Activated naive CD4-positive, alpha-beta T cell treated with anti-CD3 and anti-CD28 coated beads for 36 hours (primary cell): ENCODE measurements at places on chromosomes 7 and 10.

- DNase-seq: no peak
These were observed 30.7 kb downstream of the HTRA1 start for GRCh38 chr10:122492006-122492405.

DNA sequence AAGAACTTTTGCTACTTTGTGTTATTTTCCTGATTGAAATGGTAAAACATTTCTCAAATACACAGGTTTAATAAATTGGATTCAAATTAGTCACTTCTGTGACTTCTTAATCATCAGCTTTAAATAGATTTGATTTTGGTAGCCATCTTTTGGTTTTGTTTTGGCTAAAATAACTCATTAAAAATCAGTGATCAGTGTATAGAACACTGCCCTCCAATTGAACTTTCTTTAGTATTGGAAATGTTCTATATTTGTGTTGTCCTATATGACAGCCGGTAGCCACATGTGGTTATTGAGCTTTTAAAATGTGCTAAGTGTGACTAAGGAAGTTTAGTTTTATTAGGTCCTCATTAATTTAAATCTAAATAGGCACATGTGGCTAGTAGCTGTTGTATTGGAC is 50.4 kb downstream of the GLCCI1 start:
- DNase-seq: no peak

DNA sequence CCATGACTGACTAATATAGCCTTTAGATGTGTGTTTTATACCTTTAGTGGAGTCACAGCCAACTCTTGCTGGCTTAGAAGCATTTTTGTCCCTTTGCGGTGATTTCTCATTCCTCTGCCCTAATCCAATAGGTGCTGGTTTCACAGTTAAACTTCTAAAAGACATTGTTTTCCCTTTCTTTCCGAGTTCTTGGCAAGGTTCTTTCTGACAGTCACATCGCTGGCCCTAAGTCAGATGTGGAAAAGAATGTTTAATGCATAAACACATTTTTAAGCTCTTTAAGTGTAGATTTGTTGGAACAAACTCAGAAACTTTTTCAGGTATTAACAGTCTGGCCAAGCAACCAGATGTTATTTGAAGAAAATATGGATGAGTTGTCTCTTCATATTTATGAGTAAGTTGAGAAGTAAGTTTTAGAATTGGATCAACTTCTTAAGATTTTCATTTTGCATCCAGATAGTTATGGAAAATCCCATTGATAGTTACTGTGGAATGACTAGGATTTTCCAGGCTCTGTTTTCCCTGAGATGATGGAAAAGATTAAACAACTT is 4.1 kb downstream of the EPDR1 start:
- no peak for DNase-seq

DNA sequence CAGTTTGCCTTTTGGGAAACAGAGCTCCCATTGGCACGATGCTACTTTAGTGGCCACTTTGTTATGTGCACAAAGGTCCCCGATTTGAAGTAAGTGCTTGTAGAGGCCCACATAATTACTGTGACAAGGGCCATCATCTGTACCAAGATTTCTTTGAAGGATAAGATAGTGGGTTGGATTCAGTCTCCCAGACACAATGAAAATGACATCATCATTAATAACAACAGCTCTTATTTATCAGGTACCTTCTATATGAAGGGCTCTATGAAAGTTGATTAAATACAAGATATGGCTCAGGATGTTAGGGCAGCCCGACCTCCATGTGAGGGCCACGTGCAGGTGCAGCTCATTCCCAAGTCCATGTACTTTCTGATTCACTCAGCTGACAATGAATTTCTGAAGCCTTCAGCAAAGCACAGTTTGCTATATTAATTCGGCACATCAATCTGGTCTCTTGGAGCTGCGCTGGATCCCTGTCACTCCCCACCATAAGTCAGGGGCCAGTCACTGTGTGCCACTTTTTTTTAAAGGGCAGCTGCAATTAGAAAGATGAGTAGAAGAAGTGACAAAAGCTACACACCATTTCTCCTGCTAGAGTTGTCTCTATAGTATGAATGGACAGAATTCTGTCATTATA is 140.3 kb downstream of the ABCA13 start:
- no peak for DNase-seq

- DNase-seq: no peak
These were observed 538.5 kb upstream of the FOXK1 start for GRCh38 chr7:4143511-4144171.

DNA sequence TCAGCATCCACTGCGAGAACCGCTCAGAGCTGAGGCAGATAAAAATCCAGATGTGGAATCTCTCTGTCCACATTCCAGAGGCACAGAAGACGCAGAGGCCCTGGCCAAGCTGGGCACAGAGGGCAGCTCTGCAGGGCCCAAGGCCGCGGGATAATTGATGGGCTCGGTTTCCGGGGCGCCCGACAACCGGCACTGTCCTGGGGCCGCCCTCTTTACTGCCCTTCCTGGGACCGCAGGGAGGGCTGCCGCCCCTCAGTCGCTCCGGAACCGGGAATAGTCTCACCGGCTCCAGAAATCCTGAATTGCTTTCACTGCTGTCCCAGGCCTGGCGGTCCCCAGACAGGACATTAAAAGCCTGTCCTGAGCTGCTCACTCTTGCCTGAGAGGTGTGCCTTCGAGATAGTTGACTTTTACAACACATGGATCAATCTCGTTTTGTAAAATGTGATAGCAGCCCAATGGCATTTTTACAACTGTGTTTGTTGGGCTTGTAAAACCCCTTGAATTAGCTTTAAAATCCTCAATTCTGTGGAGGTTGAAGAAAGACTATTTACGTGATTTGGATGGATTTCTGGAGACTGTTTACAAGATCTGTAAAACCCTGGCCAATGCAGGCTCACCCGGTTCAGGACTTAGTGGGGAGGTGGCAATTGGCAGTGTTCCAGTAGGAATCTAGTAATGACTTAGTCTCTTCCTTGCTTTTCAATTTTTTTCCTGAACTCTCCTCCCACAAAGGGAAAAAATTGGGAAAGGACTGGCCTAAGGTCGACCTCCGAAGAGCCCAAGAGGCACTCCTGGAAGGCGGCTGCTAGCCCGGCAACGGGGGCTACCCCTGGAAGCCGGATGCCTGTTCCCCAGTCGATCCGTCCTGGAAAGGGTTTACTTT is 1.4 kb upstream of the HOXA6 start:
- DNase-seq: no peak

DNA sequence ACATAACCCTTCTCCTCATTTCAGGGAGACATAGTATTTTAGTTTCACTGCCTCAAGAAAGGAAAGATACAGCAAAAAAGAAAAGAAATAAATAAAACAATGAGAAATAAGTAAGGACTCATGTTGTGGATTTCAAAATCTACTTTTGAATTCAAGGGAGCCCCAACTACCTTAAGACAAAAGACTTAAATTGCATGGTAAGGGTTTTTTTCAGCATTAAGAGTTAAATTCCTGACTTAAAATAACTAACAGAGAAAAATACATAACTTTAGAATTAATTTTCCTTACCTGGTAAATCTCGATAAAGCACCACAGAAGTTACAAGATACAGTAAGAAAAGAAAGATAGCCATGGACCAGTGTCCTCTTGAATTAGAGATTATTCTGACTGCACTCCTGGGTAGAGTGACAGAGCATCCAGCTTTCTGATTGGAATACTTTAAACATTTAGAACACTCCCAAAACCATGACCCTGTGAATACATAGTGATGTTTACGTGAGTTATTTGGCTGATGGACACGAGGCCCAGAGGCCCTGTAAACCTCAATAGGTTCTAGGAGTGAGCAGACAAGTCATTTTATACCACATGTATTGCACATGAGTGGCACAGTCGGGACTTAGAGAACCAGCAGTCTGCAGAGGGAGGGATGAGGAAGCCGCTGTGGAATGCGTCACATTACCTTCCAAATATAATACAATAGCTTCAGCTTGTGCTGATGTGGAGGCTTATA is 292.5 kb upstream of the SEMA3C start:
- no peak for DNase-seq

DNA sequence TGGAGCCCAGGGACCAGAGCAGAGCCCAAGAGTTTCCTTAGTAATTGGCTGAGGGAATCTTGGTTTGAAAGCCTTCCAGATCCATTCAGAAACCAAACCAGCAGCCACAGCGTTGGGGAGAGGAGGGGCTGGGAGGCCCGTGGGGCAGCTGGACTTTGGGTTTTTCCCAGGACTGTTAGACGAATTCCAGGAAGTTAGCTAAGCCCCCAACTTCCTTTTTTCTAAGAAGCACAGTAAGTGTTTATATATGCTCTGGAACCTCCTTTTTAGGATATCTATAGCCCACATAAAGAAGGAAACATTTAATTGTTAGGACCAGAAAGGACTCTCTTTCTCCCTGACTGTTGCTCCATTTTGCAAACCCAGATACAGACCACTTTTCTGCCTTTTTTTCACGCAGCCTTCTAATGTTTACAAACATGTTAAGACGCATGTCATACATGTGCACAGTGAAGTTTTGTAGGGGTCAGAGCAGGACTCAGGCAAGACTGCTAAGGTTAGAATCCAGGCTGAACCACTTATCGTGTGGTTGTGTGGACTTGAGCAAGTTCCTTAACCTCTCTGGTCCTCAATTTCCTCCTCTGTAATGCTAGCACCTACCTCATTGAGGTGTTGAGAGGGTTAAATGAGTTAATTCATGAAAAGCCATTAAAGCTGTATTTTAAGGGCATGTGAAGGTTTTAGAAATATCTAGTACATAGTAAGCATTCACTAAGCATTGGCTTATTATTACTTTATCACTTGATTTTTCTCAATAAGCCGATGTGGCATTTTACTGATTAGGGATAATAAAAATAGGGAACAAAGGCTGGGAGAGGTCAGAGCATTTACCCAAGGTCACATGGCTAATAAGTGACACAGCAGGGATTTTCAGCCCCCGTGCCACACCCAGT is 42.4 kb downstream of the TBATA start:
- no peak for DNase-seq

GRCh38 chr7:19405541-19405940 is 260.3 kb upstream of the FERD3L start:
- no peak for DNase-seq

DNA sequence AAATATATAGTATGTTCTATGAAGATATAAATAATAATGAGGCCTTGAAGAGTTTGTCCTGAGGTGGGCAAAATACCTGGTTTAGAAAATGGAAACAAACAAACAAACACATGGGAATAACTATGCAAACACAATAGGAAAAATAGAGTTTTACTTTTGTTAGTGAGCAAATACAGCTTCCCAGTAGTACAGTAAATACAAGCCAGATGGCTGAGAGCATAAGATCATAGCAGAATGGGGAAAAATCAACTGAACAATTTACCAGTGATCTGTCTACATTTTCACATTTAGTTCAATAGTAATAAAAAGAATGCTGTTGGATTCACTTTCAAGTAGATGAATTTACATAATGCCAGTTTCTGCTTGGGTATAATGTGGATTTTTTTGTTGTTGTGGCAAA is 45.1 kb downstream of the ADD3 start:
- no peak for DNase-seq

DNA sequence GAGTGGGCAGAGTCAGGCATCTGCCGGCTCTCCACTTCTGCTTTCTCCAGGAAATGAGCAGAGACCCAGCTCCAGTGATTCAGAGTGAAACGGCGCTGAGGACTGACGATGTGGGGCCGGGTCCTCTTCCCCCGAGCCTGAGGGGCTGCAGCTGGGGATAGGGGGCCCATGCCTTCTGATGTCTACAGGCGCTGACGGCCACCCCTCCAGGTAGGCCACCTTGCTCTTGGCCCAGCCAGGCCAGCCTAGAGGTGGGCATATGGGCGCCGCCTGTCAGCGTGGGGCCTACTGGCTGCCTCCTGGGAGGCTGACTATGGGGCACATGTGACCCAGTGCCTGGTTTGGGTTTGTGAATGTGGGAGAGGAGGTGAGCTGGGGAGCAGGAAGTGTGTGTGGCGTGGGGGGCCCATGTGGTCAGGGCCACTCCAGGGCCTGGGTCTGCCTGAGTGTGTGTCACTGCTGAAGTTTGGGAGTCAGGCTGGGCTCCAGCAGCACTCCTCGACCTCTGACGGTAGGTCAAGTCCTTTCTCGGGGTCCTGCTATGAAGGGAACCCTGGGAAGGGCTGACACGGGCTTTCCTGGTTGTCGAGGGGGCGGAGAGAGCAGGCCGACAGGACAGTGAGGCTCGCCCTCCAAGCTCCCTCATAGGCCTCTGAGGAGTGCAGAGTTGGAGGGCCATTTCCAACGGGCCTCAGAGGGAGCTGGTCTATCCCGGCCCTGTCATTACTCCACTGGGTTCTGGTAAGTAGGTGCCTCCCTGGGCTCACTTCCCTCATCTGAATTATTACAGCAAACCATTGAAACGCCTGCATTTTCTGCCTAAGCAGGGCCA is at the start of gene WDFY4:
Gene WDFY4, plus strand, starts transcription at position 82 of the 832 bp plus-strand sequence. CDS start 24,860 bp downstream, outside the sequence.
- no peak for DNase-seq

GRCh38 chr10:84540617-84541288 is 212.4 kb downstream of the CCSER2 start:
- DNase-seq: peak; percentile 81

DNA sequence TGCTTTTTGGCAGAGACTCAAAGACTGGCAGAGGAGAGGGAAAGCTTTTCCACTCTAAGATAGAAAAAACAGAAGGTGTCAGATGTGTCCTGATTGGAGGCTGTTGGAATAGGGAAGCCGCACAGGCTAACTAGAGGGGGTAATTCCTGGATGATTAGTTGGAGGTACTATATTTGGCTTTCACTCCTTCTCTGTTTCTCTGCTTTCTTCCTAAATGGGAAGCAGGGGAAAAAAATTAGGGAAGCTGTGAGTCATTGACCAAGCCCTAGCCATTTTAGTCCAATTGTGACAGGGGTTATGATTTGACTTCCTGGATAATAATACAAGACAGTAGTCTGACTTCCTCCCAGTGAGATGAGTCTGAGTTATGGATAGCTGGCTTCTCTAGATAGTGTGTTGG is 475.2 kb upstream of the CELF2 start:
- no peak for DNase-seq

- DNase-seq: no peak
These were observed 301.6 kb upstream of the HGF start for GRCh38 chr7:82071468-82071867.

DNA sequence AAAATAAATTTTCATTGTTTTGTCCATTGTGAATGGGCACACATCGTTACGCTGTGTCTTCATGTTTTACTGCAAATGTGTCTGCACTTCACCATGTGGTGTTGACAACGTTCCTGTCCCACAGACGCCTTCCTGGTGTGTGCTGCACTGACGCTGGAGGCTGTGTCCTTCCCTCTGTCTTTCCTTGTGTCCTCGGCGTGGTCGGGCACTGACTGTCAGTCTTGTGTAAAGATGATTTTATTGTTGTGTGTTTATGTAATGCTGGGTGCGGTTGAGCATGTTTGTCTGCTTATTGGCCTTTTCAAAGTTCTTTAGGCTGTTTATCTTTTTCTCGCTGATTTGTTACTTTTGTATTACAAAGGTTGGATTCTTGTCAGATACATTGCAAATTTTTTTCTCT is 18.1 kb downstream of the IDI2 start:
- no peak for DNase-seq
